ENCODE measurements at places on chromosomes 12 and 14.
A peak's percentile ranks its signal among the peaks of the same experiment; 100 is the strongest.

- no peak for DNase-seq
These were observed 315.9 kb downstream of the NRXN3 start for GRCh38 chr14:78486081-78486480.

GRCh38 chr12:108935159-108935763, 55.4 kb downstream of the DAO start:
- no peak for DNase-seq

DNA sequence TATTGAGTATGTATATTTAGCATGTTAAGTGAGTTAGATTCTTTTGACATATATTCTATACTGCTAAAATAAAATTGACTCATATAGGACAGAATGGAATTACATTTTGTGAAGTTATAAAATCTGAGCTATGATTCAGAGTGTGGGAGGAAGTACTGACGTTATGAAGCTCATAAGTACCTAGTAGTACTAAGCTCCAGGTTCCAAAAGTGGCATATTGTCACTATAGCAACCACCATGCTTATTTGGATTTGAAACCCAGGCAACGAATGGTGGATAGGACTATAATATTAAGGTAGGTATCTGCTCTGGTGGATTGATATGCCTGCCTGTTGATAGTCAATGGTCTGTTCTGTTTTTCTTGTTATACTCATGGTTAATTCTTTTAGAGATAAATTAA, 2.2 kb upstream of the FBXO33 start:
- DNase-seq = no peak

GRCh38 chr12:89092297-89092696, 260.0 kb downstream of the DUSP6 start:
- no peak for DNase-seq

DNA sequence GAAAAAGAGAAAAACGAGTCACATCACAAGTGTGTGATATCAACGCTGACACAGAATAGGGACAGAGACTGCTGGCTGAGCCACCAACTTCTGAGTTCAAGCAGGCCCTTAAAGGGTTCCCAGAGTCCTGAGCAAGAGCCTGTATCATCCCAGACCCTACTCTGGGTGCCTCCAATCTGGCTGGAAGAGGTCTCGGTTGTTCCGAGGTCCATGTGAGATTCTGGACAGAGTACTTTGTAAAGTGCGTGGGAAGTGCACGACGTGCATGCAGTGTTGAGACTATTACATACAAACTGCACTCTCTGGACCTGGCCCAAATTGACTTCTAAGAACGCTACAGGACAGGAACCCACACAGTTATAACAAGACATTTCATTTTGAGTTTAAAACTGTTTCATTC, 40.6 kb downstream of the MOK start:
- no peak for DNase-seq

DNA sequence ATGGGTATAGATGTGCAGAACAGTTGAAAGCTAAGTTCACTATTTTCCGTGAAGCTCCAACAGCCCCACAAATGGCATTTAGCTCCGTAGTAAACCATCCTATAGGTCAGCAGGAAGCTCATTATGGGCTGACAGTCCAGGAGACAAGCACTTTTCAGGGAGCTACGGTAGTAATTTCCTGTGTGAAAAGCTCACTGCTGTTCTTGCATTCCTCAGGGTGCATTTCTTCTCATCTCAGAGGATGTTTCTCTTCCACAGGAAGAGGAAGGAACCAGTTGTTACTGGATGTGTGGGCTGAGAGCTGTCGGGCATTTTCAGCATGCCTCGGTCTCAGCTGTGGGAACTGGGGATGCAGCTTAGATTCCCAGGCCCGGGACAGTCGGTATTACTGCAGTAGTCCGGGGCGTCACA, 72.8 kb downstream of the GALNT4 start:
- DNase-seq = no peak

GRCh38 chr12:107894589-107894988, 120.1 kb downstream of the ASCL4 start:
- no peak for DNase-seq

DNA sequence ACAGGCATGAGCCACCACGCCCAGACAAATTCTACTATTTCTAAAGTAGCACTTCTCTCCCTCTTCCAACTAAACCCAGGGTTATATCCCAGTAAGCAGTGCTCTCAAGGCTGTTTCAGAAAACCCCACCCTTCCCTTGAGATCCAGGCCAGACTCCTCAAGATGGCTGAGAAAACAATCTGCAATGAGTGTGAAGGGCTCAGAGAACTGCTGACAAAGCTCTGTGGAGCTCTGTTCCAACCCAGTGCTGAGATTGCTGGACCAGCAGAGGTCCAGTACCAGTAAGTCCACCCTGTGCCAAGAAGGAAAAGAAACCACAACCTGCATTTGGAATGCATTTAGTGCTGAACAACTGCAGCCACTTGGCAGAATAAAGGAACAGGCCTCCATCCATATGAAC, 3.7 kb upstream of the IFFO1 start:
- no peak for DNase-seq

DNA sequence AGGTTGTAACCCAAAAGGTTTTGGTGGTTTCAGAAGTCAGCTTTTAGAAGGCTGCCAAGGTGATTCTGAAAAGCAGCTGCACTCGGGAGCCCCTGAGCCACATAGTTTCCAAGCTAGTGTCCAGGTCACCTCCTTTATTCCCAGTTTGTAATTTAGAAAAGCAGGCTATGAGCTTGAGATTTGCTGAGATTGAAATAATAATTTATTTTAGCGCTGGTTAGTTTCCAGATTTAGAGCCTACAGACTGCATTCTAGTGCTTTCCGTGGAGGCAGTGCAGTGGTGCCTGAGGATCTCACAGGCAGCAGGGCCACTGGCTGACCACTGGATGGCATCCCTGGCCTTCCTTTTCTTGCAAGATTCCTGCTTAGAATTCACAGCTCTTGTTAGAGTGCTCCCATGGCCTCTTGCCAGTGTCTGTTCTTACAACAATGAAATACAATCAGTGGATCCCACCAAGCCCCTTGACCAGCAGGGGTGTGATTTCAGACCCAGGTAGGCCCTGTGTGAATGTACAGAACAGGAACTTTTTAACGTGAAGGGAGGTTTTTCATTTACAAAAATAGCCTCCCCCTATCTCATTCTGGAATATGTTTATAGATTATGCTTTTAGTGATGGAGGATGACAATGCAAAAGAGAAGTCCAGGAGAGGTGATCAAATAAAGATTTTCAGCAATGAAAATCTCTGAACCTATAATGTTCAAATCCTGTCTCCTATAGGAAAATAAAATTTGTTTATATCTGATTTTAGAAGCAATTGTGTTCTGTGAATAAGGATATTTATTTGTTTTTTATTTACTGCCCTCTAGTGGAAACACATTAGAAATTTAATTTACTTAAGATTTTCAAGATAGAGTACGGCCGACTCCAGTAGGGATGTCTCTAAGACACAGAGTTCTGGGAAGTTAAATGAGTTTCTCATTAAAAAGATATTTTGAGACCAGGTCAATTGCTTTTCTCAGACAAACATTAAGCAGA, 362.1 kb upstream of the STXBP6 start:
- DNase-seq = no peak

DNA sequence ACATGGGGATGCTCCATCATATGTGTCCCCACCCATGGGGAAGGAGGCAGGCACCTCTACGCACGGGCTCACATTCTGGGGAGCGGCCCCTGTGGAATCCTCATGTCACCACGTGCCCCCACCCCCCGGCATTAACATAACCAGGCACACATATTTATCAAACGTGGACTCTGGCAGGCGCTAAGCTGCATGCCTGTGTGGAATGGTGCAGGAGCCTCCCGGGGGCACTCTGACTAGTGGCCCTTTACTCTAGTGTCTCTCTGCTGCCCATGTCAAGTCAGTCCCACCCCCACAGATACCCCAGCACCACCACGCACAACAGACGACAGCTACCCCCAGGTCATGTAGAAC, 66.1 kb downstream of the CCDC88C start:
- no peak for DNase-seq

DNA sequence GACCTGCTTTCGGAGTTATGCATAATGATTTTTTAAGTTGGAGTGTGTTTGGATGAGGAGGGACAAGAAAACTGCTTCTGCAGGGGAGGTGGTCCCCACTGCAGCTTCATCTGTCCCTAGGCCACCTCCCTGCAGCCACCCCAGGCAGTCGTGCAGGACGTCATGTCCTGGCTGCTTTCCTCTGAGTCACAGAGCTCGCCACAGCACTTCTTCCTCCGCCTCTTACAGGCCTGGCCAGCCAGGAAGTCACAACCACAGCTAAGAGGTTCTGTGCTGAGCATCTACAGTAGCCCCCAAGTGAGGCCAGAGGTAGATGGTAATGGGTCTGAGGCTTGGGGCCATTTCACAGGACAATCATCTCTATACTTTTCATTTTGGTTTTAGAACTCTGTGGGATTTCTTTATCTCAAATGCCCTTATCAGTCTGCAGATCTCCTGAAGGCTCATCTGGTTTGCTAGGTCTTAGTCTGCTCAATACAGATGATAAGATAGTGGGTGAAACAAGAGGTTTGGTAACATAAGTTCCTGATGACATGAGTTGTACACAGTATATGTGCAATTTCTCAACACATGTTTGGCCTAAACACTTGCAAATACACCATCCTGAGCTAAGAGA, 106.4 kb downstream of the ARF6 start:
- peak; percentile 41 for DNase-seq
